ENCODE measurements at places on chromosomes 2 and 18. TPM values are rescaled to one million over a fixed set of nuclear protein-coding genes. Genes with fewer than 3 reads are reported as not detected.

PDE1A gene
- total RNA-seq, result 0.08 TPM

SLC8A1 gene
- 2.8 TPM for total RNA-seq

MRPS5 gene
- total RNA-seq, result 66.1 TPM

POTEI gene
- not detected for total RNA-seq

ERBB4 gene
- total RNA-seq, result 2.6 TPM
